Pulmonary artery endothelial cell (primary cell): ENCODE measurements at places on chromosomes 4 and X. TPM values are rescaled to one million over a fixed set of nuclear protein-coding genes. Genes with fewer than 3 reads are reported as not detected.

NPY2R gene
- total RNA-seq = not detected in 2 replicates

NSUN7 gene
- 0.07 and 0.21 TPM in 2 replicates for total RNA-seq

GBA3 gene
- not detected in 2 replicates for total RNA-seq

BCAP31 gene
- total RNA-seq = 304 and 323 TPM in 2 replicates
